ENCODE measurements at places on chromosomes 6 and 20. TPM values are rescaled to one million over a fixed set of nuclear protein-coding genes. Genes with fewer than 3 reads are reported as not detected.

HFE gene
- total RNA-seq = 13.0 TPM

MEP1A gene
- total RNA-seq = not detected

NINL gene
- 10.1 TPM for total RNA-seq

PRR18 gene
- not detected for total RNA-seq

SLC26A8 gene
- not detected for total RNA-seq

CDS2 gene
- total RNA-seq = 37.2 TPM

TGM3 gene
- 0.19 TPM for total RNA-seq

SIRPD gene
- total RNA-seq = not detected

BMP7 gene
- total RNA-seq = not detected

HDGFL1 gene
- total RNA-seq = not detected

ANKEF1 gene
- 0.96 TPM for total RNA-seq

DDX27 gene
- 49.7 TPM for total RNA-seq

CENPW gene
- 3.7 TPM for total RNA-seq

RIPPLY2 gene
- not detected for total RNA-seq

GHRH gene
- total RNA-seq = not detected

PSORS1C2 gene
- total RNA-seq = not detected

MUC22 gene
- not detected for total RNA-seq

MAP3K7 gene
- 28.8 TPM for total RNA-seq

NR2E1 gene
- total RNA-seq = not detected

KCNS1 gene
- total RNA-seq = 0.58 TPM

SPACA1 gene
- total RNA-seq = not detected

EYS gene
- under 0.01 TPM for total RNA-seq

COL19A1 gene
- 1.4 TPM for total RNA-seq

CPNE5 gene
- not detected for total RNA-seq

COL9A3 gene
- total RNA-seq = 0.19 TPM

ELOVL4 gene
- 6.2 TPM for total RNA-seq

TJAP1 gene
- 9.0 TPM for total RNA-seq

TEAD3 gene
- 6.9 TPM for total RNA-seq

NHLRC1 gene
- total RNA-seq = 2.1 TPM

DAAM2 gene
- 36.9 TPM for total RNA-seq

TINAG gene
- not detected for total RNA-seq

MLIP gene
- total RNA-seq = not detected

DPPA5 gene
- total RNA-seq = not detected

HLA-DRA gene
- total RNA-seq = 0.38 TPM

ATP6V1G2 gene
- 5.1 TPM for total RNA-seq

OPRL1 gene
- total RNA-seq = 0.19 TPM

DEFB116 gene
- not detected for total RNA-seq

TXLNB gene
- total RNA-seq = under 0.01 TPM

HSP90AB1 gene
- total RNA-seq = 531 TPM

TTLL9 gene
- not detected for total RNA-seq

LRRC73 gene
- total RNA-seq = 0.19 TPM

DYNLT2 gene
- total RNA-seq = 0.58 TPM

HIVEP2 gene
- total RNA-seq = 20.3 TPM

RAET1G gene
- not detected for total RNA-seq

CGA gene
- total RNA-seq = 0.28 TPM

RAB22A gene
- 17.3 TPM for total RNA-seq

ARMH2 gene
- total RNA-seq = not detected

EPB41L1 gene
- 11.1 TPM for total RNA-seq

SLC16A10 gene
- not detected for total RNA-seq

DEFB132 gene
- not detected for total RNA-seq

IPCEF1 gene
- total RNA-seq = not detected

SOBP gene
- 11.6 TPM for total RNA-seq

KCNK16 gene
- total RNA-seq = not detected

PLEKHG1 gene
- total RNA-seq = 1.5 TPM

PAX1 gene
- not detected for total RNA-seq

LPA gene
- under 0.01 TPM for total RNA-seq

GRM4 gene
- under 0.01 TPM for total RNA-seq

EPHA7 gene
- total RNA-seq = 1.3 TPM
